ENCODE measurements at places on chromosomes 13 and 19.
A peak's percentile ranks its signal among the peaks of the same experiment; 100 is the strongest.

DNA sequence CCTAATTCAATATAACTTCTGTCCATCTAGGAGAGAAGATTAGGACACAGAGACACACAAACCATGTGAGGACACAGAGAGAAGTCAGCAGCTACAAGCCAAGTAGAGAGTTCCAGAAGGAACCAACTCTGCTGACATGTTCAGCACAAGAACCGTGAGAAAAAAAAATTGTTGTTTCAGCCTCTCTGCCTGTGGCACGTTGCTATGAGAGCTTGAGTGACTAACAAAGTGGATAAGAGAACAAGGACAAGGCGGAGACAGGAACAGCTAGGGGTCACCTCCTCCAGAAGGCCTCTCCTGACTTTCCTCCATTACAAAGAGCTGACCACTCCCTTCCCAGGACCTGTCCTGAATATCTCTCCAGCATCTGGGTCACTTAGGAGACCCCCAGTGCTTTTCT lies 5.6 kb upstream of the SIGLEC12 start:
- no peak for DNase-seq

- DNase-seq, result no peak
Observed at GRCh38 chr13:34623331-34623730, 318.7 kb upstream of the NBEA start.

DNA sequence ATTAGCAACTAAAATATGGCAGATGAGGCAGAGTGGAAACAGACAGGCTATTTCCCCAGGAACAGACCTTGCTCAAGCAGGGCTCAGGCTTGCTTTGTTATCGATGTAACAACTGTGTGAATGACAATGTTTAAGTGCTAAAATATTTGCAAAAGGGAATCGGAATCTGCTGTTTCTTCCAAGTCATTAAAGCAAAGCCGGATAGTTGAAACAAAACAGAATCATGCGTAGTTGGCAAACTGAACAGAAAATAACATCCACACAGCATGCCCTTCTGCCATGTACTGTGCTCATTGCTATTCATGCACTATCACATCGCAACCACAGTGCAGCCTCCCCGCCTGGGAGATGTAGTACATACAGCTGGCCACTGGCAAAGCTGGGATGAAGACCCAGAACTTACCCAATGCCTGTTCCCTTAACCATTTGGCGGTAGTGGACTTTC lies 799.1 kb downstream of the DIAPH3 start:
- no peak for DNase-seq

- DNase-seq, result no peak
Observed at GRCh38 chr19:47595944-47596343, 13.0 kb upstream of the BICRA start.

DNA sequence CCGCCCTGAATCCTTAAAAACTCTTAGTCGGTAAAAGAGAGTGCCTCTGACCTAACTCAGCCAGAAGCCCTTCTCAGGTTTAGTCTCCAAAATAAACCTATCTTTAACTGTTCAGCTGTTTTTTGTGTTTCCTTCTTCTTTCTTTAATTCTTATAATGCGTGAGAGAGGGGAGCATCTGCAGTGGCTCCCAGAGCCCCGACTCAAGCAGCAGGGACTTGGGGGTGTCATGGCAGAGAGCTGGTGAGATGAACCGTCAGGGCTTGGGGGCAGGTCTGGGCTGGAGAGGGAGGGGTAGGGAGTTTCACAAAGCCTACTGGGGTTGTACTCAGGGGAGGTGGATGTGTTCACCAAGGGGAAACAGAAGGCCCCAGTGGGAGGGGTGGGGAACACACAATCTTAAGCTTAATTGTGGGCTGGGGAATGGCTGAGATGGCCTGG lies 16.8 kb upstream of the SIGLEC6 start:
- DNase-seq, result no peak

- no peak for DNase-seq
Observed at GRCh38 chr19:31725051-31725450, 375.8 kb upstream of the TSHZ3 start.

DNA sequence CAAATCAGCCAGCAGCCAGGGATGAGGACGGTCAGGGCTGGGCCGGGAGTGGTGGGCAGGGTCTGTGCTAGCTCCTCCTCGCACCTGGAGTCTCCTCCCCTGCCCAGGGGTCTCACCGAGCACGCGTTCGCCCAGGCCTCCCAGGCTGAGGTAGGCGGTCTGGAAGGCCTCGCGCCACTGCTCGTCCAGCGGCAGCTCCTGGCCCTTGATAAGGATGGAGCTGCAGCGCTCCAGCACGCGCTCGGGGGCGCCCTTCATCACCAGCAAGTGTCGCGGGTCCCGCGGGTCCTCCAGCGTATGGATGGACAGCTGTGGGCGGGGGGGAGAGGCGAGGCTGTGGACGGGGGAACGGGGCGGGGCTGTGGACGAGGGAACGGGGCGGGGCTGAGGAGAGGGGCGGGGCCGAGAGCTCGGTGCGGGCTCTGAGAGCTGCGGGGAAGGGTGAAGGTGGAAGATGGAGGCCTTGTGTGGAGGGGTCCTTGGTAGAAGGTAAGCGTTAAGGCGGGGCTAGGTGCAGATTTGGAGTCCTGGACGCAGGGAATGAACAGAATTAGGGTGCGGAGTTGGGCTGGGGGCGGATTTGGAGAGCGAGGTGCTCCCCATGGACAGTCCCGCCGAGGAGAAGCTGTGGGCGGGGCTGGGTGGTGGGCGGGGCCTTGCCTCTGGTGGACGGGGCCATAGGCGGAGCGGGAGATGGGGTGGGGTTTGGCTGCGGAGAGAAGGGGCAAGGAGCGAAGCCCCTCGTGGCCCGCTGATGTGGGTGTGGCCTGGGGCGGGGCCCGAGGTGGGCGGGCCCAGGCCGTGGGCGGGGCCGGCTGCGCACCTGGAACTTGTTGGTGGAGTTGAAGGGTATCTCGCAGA lies 5.7 kb downstream of the ATP4A start:
- no peak for DNase-seq

DNA sequence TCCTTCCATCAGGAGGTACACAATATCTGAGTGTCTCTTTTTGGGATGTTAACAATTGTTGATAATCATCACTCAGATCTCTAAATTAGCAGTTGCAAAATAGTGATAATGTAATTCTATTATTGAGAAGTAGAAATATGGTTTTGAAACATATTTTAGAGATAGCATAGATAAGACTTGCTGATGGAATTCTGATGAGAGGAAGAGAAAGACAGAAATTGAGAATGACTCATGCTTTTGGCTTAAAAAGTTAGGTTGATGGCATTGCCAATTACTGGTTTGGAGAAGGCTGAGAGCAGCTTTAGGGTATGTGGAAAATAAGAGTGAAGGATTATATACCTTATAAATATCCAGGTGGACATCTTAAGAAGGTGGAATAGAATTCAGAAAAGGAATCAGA lies 106.4 kb upstream of the EDNRB start:
- DNase-seq, result no peak

DNA sequence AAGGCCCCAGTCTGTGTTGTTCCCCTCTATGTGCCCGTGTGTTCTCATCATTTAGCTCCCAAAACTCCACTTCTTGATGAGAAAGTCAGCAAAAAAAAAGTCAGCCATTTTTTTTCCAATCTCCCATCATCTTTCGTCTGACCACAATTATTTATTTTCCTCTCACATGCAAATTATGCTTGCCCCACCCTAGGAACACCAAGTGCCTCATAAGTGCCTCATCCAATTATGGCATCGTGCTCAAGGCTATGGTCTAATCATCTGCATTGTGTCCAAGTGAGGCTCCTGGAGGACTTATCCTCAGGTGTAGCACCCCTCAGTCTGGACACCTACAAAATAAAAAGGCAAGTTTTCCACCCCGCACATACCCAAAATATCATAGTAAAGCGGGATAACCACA lies 20.8 kb upstream of the IPO5 start:
- DNase-seq, result no peak

GRCh38 chr13:111948281-111948680 lies 118.7 kb upstream of the SOX1 start:
- no peak for DNase-seq

DNA sequence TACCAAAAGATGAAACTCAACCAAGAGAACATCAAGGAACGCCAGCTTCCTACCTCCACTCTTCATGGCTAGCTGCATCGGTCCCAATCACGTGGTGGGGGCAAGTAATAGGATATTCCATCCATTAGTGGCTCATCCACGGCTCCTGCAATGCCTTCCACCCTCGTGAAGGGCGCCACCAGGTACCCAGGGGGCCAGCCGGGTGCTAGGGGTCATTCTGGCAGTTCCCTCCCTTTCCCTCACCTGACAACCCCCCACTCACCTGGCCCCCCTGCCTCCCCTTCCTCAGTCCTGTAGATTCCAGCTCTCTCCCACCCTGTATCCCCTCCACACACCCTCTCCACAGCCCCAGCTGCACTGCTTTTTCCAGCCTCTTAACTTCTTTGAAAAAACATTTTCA lies 161.9 kb downstream of the URI1 start:
- DNase-seq, result no peak

- DNase-seq, result no peak
Observed at GRCh38 chr13:102286326-102286725, 115.5 kb downstream of the FGF14 start.

DNA sequence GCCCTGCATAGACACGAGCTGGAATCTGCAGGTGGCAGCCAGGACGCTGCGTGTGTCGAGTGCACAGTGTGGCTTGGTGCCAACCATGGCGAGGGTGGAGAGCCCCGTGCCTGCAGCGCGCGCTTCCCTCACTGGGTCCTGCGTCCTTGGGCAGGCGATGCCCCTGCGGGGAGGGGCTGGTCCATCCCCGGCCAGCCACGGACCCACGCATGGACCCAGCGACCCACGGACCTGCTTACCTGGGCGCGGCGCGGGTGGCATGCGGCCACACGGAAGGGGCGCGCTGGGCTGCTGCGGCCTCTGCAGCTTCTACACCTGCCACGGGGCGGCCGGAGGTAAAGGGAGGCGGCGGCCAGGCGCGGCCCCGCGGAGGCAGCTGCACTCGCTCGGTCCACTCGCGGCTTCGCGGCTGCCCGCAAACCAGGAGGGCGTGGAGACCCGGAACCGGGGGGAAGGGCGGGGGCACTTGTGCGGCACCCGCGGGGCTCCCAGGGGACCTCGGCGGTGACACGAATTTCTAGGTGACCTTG lies 569 bp upstream of the MCF2L start:
- DNase-seq, result peak; percentile 51

DNA sequence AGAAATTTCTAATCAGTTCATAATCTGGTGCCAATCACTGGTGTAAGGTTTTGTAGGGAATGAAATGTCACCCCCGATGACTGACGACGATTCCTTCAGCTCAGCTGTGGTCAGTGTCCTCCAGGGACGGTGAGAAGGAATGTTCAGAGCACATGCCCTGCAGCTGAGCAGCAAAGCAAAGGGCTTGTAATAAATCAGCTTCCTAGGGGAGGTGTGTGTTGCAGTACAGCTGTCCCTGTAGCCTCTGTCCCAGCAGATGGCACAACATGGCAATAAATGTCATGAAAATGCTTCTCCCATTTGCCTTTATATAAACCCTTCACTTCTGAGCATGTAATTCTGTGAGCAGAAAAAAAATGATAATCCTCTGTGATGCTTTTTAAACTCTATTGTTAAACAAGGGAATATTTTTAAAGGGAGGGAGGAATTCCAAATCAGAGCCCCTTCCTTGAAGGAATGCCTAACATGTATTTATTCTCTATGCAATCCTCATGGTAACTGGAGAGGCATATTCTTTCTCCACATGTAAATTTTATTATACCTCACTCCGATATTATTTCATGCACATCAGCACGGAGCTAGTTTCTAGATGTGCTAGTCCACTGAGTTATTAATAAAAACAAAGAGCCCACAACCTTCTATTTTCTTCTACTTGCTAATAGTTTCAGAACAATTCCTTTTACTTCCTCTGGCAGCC lies 102.5 kb downstream of the FAM216B start:
- no peak for DNase-seq

- DNase-seq, result no peak
Observed at GRCh38 chr19:32359581-32359980, 14.2 kb downstream of the ZNF507 start.

GRCh38 chr13:111623743-111624505 lies 303.5 kb downstream of the TEX29 start:
- no peak for DNase-seq

GRCh38 chr13:106099765-106100164 lies 435.7 kb downstream of the EFNB2 start:
- no peak for DNase-seq

DNA sequence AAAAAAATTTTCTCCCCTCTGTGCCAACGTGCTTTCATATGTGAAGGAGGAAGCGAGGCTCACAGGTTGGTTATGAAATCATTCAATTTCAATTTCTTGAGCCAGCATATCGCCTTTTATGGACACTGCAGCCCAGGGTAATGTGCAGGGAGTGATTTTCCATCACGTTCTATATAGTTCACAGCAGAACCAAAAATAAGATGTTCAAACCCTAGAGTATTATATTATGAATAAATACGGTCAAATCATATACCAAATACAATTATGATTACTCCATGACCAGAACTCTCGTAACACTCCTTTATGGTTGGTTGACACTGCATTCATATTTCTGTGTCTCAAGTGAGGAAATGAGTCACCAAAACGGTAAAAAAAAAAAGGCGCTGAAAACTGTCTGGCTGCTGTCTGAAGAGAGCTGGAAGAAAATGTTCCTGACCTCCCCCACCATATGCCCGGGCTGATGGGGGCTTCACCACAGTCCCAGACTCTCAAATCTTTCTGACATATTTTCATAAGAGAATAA lies 75.8 kb upstream of the UBAC2 start:
- DNase-seq, result no peak

DNA sequence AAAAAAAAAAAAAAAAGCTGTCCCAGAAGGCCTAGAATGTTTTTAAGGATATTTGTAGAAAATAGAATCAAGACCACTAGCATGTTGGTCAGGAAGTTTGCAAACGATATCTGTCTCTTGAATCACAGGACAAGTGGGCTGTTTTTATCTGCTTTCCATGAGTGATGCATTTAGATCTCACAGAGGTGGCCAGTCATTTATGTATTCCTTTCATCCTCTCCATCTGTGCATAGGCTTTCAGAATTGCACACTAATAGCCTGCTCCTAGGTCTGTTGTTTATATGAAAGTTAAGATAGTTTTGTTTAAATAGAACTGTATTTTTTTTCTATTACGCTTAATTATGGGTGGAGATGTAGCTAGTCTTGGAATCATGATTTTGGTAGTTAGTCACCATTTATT lies 289.5 kb downstream of the SHISA2 start:
- no peak for DNase-seq

GRCh38 chr13:112513761-112514160 lies 74.2 kb downstream of the TUBGCP3 start:
- DNase-seq, result no peak

GRCh38 chr19:50490991-50491472 lies 14.4 kb upstream of the GARIN5A start:
- DNase-seq, result peak; percentile 57

DNA sequence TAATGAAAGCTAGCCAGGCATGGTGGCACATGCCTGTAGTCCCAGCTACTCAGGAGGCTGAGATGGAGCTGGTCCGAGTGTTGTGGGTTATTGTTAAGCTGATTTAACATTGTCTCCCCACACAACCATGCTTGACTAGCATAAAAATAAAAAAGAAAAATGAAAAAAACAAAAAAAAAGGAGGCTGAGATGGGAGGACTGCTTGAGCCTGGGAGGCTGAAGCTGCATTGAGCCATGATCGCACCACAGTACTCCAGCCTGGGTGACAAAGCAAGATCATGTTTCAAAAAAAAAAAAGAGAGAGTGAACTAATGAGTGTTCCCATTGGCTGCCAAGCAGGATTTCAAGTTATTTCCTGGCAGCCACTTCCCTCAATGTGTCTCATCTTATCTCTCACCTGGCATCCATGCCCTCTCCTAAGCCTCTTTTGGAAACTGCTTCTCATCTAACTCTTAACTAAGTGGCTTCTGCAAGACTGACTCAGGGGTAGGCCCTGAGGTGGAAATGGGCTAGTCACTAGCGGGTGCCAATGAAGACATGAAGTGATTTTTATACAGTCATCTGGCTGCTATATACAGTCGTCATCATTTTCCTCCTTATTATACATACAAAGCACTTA lies 4.9 kb downstream of the THAP8 start:
- no peak for DNase-seq

- no peak for DNase-seq
Observed at GRCh38 chr13:66574606-66575005, 655.5 kb downstream of the PCDH9 start.
